ENCODE measurements at places on chromosomes 4 and X. TPM values are rescaled to one million over a fixed set of nuclear protein-coding genes. Genes with fewer than 3 reads are reported as not detected.

The PDE6B gene
- polyA plus RNA-seq: not detected

The BANK1 gene
- not detected for polyA plus RNA-seq

DNA sequence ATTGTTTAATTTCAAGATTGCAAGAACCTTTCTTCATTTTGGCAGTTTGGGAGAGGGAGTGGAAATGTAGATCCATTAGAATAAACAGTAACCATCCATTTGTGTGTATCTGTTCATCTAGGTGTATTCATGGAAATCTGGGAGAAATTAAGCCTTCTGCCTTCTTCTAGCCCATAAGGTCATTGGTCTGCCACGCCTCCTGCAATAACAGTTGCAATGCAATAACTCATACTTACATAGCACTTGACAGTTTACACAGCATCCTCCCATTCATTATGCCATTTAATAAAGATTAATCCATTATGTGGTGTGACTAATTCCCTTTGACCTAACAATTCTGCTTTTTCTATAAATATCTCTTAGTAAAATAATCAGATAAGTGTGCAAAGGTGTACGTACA is 42.6 kb downstream of the SHROOM4 start:
- DNase-seq: no peak

DNA sequence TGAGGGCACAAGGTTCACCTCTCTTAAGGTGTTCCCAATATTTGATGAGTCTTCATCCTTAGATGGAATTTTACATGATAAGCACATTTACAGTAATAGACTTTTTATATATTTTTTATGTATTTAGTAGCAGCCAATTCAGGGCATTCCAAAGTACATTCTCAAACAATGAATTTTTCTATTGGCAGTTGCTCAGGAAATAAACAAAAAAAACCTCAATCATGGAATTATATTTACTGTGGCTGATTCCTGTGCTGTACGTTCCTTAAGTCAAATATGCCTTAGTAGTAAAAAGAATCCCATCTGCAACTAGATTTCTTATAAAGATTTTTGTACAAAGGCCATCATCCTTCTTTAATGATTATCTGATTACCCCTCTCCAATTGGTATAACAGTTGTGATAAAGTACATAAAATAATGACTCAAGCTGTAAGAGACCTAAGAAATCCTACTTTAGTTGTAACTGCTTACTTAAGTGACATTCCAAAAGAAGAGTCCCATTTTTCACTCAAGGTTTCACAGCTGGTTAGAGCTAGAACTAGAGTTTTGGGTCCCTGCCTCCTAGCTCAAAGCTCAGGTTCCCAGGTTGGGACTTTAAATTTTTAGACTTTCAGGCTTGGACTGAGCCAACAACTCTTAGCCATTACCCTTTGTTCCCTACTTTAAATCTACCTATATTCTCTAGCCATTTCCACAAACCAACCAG is 152.7 kb downstream of the FHIP1A start:
- DNase-seq: no peak
